ENCODE measurements at places on chromosomes 7 and 10.

DNA sequence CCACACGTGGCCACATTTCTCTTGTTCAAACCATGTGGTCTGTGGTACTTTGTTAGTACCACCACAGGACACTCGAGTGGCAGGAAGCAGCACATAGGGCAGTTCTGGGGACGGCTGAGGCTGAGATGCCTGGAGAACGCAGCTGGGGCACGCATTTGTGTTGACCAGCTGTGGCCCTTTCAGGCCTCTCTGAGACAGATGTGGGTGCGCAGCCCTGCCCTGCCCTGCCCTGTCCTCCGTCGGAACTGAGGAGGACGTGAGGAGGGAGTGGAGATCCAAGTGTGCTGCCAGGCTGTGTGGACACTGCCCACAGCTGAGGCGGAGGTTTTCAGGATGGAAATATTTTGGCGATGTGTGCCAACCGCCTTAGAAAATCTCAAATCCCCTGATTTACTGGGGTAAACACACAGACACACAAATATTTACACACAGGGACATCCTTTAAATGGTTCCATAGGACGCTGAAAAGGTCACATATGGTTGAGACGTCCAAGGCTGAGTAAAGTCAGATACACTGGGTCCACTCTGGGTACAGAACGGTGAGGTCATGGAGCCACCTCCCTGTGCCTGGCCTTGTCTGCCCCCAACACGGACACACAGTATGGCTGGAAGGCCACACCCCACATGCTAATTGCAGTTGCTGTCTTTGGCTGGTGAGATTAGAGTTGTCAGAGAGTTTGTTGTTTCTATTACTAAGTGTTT is 14.8 kb downstream of the BHLHA15 start:
- DNase-seq, result no peak

DNA sequence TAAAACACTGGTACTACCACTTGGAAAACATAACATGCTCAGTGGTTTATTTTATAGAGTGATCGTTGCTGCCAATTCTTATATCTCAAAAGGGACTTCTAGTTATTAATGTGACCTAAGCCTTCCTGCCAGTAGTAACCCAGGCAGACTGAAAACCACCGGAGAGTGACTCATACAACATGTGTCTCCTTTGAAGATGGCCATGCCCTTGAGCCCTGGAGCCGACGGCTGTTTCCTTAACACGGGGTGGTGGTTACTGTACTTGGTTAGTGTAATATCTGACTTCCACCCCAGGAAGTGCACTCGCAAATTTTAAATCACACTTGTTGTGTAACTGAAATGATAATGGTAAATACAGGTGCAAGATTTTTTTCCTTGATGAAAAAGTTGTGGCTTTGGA is 30.5 kb downstream of the JAKMIP3 start:
- no peak for DNase-seq

DNA sequence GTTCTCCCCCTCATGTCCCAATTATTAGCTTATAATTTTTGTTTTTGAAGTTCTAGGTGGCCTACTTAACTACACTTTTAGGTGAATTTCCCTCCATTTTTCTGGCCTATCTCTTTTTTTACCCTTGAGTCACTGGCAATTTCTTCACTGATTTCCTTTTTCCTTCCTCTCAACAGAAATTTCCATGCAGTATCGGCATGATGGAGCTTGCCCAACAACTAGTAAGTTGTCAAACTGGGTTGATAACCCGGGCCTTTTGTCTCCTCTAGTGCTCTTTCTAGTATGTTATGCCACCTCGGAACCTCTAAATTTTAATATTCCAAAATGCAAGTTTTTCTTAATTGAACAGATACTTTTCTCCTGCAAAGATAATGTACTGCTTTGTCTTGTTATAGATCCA is 147.1 kb downstream of the MLLT10 start:
- DNase-seq, result no peak

- no peak for DNase-seq
Measured at GRCh38 chr10:794382-794956, 105.0 kb upstream of the DIP2C start.

- DNase-seq, result no peak
Measured at GRCh38 chr10:113084031-113084430, 134.0 kb downstream of the TCF7L2 start.
